Glutamatergic neuron (in vitro differentiated cells): ENCODE measurements at places on chromosomes 3 and 15. TPM values are rescaled to one million over a fixed set of nuclear protein-coding genes. Genes with fewer than 3 reads are reported as not detected.

DNA sequence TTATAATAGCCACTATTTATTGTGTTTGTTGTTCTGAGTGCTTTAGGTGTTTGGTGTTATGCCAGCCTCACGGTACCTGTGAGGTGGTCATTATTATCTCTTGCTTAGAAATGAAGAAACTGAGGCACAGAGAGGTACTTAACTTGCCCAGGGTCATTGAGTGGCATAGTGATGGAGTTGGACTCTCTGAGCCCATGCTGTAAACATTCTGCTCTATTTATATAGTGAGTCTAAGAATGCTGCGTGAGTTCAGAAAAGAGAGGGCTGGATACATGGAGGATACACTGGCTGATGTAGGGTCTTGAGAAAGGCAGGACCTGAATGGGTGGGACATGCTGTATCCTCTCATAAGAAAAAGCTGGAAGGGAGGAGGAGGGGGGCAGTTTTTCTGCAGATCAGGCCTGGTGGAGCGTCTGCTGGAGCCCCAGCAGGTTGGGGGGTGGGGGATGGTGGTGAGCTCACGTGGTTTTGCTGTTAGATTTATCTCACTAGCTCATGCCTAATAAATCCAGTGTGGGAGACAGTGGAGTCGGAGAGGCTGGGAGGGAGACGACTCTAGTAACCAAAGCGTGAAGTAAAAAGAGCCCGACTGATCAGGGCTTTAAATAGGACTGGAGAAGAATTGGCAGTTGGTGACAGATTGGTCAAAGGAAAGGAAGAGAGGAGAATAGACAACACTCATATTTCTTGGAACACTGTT is 16.0 kb downstream of the MED12L start:
- no peak for DNase-seq

DNA sequence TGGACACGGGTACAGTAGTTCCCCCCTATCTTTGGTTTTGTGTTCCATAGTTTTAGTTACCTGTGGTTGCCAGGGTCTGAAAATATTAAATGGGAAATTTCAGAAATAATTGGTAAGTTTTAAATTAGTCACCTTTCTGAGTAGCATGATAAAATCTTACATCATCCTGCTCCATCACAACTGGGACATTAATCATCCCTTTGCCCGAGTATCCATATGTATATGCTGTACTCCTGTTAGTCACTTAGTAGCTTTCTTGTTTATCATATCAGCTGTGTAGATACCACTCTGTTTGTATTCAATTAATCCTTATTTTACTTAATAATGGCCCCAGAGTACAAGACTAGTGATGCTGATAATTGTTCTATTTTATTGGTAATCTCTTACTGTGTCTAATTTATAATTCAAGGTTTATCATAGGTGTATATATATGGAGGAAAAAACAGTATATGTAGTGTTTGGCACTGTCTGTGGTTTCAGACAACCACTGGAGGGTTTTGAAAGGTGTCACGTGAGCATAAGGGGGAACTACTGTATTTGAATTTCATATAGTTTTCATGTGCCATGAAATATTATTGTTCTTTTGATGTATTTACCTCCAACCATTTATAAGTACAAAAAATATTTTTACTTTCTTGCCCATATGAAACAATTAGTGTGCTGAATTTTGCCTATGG is 41.4 kb downstream of the CTDSPL2 start:
- DNase-seq = no peak

- no peak for DNase-seq
These were observed 545.5 kb upstream of the MDFIC2 start for GRCh38 chr3:70857916-70858315.

The TUSC7 gene
- total RNA-seq = not detected

- peak; percentile 66 for DNase-seq
These were observed 245.4 kb downstream of the SLCO3A1 start for GRCh38 chr15:92098869-92099268.

GRCh38 chr3:102571006-102571405 is 136.2 kb downstream of the ZPLD1 start:
- DNase-seq = no peak

DNA sequence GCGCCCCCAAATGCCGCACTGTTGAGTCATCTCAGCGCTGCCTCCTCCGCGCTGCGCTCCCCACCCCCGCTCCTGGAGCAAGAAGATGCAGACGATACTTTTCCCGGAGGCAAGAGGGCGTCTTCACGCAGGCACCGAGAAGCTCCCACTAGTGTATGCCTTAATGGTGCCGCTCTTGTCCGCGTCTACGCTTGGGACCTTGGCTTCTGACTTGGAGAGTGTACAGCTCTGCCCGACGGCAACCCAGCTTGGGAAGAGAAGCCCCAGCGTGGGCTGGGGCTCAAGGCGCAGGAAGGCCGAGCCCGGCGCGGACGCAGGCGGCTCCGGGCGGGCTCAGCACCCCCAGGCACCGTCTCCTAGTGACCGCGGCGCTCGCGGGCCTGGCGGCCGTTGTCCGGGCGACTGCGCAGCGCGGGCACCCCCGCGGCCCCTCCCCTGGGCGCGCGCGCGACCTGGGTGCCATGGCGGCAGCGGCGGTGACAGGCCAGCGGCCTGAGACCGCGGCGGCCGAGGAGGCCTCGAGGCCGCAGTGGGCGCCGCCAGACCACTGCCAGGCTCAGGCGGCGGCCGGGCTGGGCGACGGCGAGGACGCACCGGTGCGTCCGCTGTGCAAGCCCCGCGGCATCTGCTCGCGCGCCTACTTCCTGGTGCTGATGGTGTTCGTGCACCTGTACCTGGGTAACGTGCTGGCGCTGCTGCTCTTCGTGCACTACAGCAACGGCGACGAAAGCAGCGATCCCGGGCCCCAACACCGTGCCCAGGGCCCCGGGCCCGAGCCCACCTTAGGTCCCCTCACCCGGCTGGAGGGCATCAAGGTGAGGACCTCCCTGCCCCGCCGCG is at the start of gene P4HTM:
P4HTM (plus strand) TSS at position 446 of the 840 bp plus-strand sequence; CDS start at position 462, 16 bp downstream.
- peak; percentile 73 for DNase-seq

DNA sequence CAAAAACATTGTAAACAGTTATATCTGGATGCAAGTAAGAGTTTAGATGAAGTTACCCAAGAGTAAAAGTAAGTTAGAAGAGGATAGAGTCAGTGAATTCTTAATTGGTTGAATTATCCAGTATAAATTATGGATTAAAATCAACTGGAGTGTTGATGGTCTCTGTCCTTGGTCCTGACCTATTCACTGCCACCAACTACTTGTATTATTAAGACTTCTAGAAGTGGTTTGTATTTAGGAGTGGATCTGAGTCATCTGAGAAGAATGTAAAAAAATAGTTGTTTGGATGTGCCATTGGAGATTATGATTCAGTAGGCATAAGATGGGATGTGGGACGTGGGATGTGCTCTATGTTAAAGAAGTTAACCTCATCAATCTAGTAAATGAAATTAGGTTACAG is 86.4 kb downstream of the SYNPR start:
- no peak for DNase-seq

DNA sequence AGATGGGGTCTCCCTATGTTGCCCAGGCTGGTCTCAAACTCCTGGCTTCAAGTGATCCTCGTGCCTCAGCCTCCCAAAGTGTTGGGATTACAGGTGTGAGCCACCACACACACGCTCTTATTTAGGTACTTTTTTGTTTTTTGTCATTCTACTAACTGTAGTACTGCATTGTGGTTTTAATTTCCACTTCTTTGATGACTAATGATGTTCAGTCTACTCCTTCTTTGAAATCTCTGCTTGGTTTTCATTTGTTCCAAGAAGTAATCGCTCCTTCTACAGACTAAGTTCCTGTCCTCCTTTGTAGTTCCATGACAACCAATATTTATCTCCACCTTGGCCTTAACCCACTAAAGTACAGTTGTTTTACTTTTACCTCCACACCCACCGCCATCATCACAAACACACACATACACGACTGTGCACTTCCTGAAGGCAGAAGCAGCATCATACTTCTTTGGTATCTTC is 529 bp upstream of the DLEC1 start:
- no peak for DNase-seq

DNA sequence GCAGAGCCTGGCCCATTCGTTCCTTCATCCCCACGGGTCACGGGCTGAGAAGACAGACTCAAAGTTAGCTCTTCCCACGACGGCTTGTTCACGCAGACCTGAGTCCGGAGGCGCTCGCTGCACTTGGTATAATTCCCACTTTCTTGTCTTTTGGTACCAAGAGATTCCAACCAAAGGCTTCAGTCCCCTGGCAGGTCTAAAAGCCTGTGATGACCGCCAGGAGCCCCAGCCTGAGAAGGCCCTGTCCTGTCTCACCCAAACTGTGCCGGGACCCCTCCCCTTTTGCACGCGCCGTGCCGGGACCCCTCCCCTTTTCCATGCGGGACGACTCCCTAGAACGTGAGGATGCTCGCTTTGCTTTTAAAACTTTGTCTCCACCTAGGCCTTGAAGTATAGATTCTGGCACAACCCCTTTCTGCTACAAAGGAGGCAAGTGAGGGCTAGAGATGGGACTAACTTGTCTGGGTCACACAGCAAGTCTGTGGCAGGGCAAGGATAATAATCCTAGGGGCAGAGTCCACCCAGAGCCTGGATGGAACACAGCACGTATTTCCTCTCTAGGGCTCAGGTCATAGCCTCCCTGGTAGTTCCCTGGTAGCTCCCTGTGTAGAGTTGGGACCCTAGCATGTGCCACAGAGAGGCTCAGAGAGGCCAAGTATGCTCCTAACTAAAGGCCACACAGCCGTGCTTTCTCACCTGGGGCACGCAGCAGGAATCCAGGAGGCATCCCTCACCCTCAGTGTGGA is 211.3 kb downstream of the XXYLT1 start:
- no peak for DNase-seq

DNA sequence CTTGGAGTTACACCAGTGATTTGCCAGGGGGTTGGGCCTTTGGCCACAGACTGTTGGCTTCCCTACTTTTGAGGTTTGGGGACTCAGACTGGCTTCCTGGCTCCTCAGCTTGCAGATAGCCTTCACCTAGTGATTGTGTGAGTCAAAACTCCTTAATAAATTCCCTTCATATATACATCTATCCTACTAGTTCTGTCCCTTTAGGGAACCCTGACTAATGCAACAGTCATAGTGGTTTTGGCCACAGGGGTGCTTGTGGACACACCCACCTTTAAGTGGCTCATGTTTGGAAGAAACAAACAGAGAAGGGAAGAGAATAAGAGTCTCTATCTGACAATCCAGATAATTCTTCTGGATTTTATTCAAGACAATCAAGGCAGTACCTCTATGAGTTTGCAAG is 457.7 kb downstream of the EPHA3 start:
- DNase-seq = no peak

DNA sequence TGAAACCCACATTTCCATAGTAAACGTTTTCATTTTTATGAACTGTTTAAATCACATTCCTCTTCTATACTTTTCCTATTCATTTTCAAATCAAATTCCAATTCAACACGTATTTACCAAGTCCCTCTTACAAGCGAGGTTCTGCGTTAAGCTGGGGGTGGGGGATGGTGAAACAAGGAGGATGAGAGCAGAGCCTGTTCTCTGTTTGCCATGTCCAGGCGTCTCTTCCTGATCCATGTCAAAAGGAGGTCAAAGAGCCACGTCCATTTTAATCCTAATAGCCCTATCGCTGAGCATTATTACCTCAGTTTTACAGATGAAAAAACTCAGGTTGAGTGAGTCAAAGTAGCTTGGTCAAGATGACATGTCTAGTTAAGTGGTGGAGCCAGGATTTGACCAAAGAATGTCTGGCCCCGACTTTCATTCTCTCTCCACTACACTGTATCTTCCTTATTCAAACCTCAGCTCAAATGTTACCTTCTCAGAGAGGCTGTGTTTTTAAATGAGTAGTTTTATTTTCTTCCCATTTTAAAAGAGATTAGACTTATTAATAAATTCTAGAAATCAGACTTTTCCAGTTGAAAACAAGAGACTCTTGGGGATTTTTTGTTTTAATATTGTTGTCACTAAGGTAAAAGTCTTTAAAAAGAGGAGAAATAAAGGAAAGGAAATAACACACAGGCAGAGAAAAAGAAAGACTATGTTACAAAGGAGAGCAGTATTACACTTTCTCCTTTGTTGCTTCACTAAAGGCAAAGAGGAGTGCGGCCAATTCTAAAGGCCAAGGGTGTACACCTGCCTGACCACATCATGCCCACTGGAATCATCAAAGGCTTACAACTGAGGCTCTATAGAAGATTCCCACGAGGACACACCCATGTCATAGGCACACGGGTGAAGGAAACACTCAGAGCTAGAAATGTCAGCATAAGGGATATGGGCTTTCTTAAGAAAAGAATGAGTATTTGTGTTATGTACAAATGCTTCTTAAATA is 42.4 kb downstream of the MYO5A start:
- peak; percentile 31 for DNase-seq

- DNase-seq = no peak
These were observed 18.3 kb upstream of the TRAK1 start for GRCh38 chr3:42072831-42073301.

GRCh38 chr3:52827866-52828376 is 2.6 kb downstream of the ITIH4 start:
- DNase-seq = no peak

DNA sequence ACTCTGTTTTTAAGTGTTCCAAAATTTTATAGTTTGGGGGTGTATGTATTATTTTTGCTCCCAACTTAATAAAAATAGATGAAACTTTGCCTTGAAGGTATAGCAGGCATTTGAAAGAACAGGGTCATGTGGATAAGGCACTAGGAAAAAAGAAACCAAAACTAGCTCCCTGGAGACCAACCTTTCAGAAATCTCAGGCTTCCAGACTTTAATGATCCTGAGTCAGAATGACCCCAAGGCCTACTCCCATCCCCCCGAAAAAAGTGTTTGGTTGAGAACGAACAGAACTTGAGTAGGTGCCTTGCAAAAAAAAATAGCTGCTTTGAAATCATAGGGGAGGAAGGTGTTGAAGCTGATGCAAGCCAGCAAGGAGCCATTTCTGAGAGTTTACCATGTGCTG is 309.5 kb downstream of the THSD4 start:
- DNase-seq = no peak

The STAC gene
- 1.2 TPM for total RNA-seq

The C2CD4B gene
- not detected for total RNA-seq

GRCh38 chr3:263393-263792 is 66.8 kb downstream of the CHL1 start:
- DNase-seq = no peak

- no peak for DNase-seq
These were observed 22.3 kb downstream of the GRM2 start for GRCh38 chr3:51729042-51729633.

The RTF1 gene
- 66.4 TPM for total RNA-seq

The BFSP2 gene
- total RNA-seq = not detected

GRCh38 chr3:124861041-124861440 is 26.1 kb downstream of the ITGB5 start:
- DNase-seq = no peak

DNA sequence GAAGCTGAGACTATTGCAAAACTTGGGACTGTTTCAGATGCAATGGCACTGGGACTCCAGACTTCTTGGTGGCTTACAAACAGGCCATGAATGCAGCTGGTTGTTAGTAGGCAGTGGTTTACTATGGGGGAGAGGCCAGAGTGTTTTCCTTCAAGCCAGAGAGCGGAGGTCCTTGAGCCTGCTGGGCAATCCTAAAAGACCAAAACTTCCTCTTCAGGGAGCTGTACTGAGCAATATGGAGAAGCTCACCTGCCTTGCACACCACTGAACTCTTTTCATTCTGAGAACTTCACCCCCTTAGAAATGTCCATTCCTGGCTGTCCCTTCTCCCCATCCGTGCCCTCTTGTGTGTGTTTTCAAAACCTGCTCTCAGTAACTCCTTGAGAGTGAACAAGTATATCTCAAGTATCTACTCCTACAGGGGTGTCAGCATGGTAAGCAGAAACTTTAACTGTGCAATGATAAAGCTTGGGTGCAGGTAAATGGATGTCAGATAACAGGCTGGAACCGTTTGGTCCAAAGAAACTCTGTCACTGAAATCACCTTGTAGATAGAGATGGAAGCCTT is 213.9 kb downstream of the CLSTN2 start:
- DNase-seq = no peak

The MKRN3 gene
- total RNA-seq = 1.4 TPM

GRCh38 chr3:61269435-61269834 is 18.2 kb upstream of the FHIT start:
- DNase-seq = no peak

The SYNPR gene
- 6.1 TPM for total RNA-seq
